ENCODE measurements at places on chromosomes 2 and 18. TPM values are rescaled to one million over a fixed set of nuclear protein-coding genes. Genes with fewer than 3 reads are reported as not detected.

MAB21L4 gene
- total RNA-seq, result not detected

EPB41L3 gene
- 130 TPM for total RNA-seq

ARHGAP15 gene
- not detected for total RNA-seq

CYS1 gene
- total RNA-seq, result 0.20 TPM

SLC40A1 gene
- 0.73 TPM for total RNA-seq

CCBE1 gene
- total RNA-seq, result 32.3 TPM

FAM237A gene
- not detected for total RNA-seq
